Suppressor macrophage (primary cell): ENCODE measurements at places on chromosomes 2 and 18.

- DNase-seq = no peak
These were observed 618 bp upstream of the LYPD1 start for GRCh38 chr2:132670496-132671150.

- no peak for DNase-seq
These were observed 9.8 kb upstream of the CPS1 start for GRCh38 chr2:210546424-210547208.

GRCh38 chr2:111111101-111111755 lies 9.5 kb upstream of the BCL2L11 start:
- no peak for DNase-seq

GRCh38 chr2:3142961-3143571 lies 234.6 kb downstream of the EIPR1 start:
- DNase-seq = no peak

DNA sequence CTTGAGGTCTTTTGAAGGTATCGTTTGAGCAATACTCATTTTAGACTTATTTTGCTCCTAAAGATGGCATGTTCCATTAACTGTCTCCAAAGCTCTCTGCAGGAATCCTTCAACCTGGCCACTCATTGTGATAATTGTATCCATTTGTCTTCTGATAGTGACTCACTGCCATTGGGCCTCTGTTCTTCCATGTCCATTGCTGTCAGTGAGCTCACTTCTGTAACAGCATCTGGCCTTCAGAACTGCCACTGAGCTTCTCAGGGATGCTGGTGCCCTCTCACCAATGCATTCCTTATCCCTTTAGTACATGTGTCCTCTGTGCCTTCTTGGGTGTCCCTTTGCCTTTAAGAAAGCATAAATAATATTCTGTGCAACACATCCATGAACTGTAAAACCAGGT lies 71.6 kb downstream of the MREG start:
- no peak for DNase-seq

GRCh38 chr2:62660582-62661262 lies 44.8 kb upstream of the EHBP1 start:
- no peak for DNase-seq

DNA sequence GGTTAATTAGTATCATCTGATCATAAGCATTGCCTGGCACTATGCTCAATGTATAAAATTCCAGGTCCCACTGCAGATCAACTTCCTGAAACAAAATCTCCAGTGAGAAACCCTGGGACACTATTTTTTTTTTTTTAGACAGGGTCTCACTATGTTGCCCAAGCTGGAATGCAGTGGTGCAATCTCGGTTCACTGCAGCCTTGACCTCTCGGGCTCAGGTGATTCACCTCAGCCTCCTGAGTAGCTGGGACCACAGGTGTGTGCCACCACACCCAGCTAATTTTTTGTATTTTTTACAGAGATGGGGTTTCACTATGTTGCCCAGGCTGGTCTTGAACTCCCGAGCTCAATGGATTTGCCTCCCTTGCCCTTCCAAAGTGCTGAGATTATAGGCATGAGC lies 31.1 kb downstream of the DTNB start:
- no peak for DNase-seq

GRCh38 chr2:240627736-240628506 lies 2.6 kb downstream of the GPR35 start:
- no peak for DNase-seq

DNA sequence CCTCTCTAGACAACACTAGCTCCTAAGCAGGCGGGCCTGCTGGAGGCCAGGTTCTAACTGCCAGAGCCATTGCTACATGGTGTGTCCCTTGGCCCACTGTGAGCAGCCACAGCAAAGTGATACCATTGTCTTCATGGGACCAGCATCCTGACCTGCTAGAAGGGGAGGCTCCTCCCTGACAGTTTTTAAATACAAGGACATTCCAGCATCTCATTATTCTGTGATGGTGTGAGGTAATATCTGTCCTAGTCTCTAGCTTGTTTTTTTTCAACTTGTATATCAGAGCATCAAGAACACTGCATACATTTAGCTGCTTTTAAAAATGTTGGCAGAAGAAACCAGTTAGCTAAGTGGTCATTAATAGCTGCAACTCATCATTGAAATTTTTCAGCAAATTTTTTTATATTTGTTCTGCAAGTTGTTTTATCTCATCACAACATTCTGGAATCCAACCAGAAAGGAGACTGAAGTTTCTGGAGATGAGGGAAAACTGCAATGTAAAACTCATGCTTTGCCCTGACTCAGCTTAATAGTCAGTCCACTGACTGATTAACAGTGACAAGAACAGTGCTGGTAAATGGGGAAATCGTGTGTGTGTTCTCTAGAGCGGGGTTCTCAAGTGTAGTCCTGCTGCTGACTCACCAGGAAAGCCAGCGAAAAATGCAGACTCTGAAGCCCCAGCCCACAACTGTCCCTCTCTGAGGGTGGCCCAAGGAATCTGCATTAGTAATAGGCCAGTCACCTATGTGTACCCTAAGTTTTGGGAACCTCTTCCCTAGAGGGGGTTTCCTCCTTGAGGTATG lies 17.8 kb downstream of the MAPRE3 start:
- DNase-seq = peak; percentile 47

- DNase-seq = no peak
These were observed 23.5 kb downstream of the B3GNT7 start for GRCh38 chr2:231418820-231419640.
